ENCODE measurements at places on chromosomes 5 and 9.

GRCh38 chr5:163089230-163089629 lies 348.2 kb upstream of the CCNG1 start:
- no peak for DNase-seq

DNA sequence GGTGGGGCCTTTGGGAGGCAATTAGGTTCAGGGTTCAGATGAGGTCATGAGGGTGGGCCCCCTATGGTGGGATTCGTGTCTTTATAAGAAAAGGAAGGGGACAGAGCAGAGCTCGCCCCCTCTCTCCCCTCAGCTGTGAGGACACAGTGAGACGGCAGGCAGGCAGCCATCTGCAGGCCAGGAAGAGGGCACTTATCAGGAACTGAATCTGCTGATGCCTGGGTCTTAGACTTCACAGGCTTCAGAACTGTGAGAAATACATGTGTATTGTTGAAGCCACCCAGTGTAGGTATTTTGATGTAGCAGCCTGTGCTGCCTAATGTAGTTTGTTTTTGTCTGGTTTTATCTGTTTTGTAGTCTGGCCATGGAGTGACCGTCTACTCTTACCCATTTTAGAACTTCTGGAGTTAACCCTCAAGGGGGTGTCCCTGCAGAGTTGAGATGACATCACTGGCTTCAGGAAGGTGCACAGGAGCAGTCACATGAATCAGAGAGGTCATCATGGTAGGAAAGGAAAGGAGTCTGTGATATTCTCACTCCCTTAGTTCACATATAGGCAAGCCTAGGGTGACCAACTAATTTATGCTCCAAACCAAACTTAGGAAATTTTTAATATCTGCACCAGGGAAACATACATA lies 71.0 kb downstream of the LRRC70 start:
- DNase-seq = no peak

- no peak for DNase-seq
Observed at GRCh38 chr5:130514984-130515690, 610.9 kb downstream of the CHSY3 start.

- DNase-seq = no peak
Observed at GRCh38 chr5:55234121-55234700, 803 bp upstream of the CCNO start.

DNA sequence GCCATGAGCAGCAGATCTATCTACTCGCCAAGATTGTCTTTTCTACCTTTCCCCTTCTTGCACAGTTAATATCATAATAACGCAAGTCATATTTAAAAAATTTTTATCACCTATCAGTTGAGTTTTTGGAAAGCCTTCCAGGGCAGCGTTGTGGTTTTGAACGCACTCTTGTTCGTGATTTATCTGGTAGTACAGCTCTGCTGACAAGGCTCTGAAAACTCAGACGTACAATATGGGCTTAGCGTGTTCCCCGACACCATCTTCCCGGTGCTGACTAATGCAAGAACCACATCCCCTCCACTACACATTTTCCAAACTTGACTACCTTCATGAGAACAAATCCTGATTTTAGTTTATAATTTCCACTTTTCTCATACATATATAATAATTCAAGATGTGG lies 1.6 kb upstream of the NFIL3 start:
- DNase-seq = no peak

GRCh38 chr5:122947772-122948171 lies 88.8 kb downstream of the PPIC start:
- DNase-seq = no peak

DNA sequence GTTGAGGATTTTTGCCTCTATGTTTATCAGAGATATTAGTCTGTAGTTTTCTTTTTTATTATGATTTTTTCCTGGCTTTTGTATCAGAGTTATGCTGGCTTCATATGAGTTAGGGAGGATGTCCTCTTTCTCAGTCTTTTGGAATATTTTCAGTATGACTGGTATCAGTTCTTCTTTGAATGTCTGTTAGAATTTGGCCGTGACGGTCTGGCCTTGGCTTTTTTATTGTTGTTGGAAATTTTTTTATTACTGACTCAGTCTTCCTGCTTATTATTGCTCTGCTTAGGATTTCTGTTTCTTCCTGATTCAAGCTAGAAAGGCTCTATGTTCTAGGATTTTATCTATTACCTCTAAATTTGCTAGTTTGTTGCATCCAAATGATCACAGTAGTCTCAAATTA lies 421.9 kb downstream of the CDH10 start:
- DNase-seq = no peak

DNA sequence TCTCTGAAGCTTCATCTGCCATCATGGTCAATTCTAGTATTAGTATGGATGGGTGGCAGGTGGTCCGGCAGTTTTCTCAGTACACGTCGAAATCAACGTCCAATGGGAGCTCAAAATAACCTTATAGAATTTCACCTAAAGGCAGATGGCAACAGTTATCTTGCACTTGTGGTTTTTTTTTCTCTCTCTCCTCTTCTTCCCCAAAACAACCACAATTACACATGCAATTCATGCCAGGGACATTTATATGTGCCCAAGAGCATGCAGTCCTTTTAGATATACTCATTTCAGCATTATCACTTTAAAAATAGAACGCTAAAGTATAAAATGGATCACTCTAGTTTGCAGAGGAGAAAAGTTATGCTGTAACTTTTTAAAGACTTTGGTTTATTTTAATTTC lies 1428.9 kb upstream of the WWC1 start:
- DNase-seq = no peak

DNA sequence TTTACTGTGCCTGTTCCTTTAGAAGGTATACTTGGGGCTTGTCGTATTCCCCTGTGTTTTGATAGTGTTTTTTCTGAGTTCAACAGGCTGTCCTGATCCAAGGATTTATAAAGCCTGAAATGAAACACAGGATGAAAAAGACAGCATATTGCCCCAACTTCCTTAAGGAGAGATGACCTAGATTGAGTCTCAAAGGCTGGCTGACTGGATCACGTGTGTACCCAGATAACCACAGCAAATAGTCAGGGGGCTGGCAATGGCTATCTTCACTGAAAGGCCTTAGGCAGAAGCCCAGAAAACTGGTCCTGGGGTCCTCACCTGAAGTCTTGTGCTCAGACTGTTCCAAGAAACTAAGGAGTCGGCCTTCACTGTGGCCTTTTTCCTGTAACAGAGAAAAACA lies 7.7 kb upstream of the HK3 start:
- DNase-seq = no peak

- DNase-seq = no peak
Observed at GRCh38 chr5:72209147-72210115, 102.2 kb downstream of the MAP1B start.

DNA sequence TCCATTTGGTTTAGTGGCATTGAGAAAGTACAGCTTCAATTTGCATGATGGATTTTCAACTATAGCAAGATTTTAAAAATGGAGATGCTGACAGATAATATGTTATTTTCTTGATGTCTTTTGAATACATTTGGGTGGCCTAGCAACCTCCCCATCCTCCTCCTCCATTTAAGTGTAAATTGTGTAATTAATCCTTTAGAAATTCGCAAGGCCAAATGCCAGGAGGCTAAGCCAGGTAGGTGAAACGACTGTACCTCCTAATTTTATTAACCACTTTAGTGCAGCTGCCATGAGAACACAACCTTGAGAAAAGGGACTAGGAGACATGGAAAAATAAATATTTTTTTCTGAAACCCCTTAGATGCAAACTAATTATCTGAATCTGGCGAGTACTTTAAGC lies 248.8 kb downstream of the MRPS30 start:
- no peak for DNase-seq

GRCh38 chr9:113808391-113809358 lies 67.4 kb upstream of the ZNF618 start:
- DNase-seq = no peak

GRCh38 chr9:108052431-108053080 lies 563.0 kb upstream of the KLF4 start:
- DNase-seq = no peak

DNA sequence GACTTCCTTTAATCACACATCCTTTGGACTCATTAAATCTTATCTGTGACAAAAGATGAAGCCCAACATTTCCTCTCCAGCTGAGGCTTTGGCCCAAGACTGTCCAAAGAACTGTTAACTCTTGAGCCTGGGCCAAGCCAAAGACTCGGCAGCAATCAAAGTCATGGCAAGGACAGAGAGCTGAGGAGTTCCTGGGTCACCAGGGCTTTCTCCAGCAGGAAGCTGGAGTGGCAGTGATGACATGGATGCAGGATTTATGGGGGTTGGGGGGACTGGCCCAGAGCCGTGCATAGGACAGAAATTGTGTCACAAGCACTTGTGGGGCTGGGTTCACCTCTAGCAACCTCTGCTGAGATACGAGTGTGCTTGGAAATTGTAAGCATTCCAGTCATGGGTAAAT lies 440.3 kb downstream of the PLK2 start:
- no peak for DNase-seq

GRCh38 chr5:41349846-41350245 lies 136.5 kb upstream of the C6 start:
- DNase-seq = no peak

- no peak for DNase-seq
Observed at GRCh38 chr9:117679416-117679815, 24.8 kb upstream of the TLR4 start.

DNA sequence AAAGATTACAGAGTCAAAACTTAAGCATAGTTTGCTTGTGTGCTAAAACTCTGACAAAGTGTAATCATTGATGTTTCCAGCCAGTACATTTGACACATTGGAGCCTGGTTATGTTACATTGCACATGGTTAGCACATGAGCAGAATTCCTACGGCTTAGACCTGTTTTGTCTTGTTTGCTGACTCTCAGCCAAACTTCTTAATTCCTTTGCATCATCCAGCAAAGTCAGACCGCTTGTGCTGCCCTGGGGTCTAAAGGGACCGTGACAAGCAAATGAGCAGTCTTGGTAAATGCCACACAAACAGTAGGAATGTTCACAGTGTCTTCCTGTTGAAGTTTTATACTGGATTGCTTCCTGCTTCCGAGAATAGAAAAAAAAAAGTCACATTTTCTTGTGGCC lies 72.0 kb upstream of the ENTREP1 start:
- no peak for DNase-seq

GRCh38 chr9:130398487-130399240 lies 46.1 kb upstream of the ASS1 start:
- no peak for DNase-seq

GRCh38 chr9:22332202-22332601 lies 114.4 kb upstream of the DMRTA1 start:
- DNase-seq = no peak

DNA sequence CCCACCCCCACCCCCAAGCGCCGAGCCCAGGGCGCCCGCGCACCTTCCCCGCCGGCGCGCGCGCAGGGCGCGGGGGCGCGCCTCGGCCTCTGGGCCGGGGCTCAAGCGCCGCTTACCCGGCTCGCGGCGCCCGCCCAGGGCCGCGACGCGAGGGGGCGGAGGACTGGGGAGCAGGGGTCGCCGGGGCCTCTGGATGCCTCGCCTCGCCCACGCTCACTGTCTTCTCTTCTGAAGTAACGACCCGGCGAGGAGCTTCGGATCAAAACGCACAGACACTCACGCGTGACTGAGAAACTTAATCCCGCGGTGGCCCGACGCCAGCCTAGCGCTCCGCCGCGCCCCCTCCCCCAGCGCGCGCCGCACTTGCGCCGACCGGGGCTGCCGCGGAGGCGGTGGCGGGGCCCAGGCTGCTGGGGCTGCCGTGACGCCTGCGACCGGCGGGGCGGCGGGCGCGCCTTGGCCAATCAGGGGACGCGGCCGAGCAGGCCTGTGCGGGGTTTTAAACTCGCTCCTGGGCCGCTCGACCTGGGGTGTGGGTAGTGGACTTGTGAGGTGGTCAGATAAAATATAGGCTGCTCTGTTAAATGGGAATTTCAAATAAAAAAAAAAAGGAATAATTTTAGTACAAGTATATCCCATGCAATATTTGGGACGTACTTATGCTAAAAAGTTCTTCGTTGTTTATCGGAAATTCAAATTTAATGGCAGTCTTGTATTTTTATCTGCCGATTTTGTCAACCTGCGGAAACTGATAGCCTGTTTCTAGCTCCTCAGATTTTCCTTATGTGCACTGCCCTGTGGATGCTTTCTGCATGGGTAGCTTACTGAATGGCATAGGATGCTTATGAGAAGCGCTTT lies at the start of gene MPDZ:
MPDZ (minus strand) TSS at position 409 of the 858 bp plus-strand sequence. CDS start 29,377 bp downstream, outside the sequence.
- DNase-seq = no peak
